ENCODE measurements at places on chromosomes 2 and 18. TPM values are rescaled to one million over a fixed set of nuclear protein-coding genes. Genes with fewer than 3 reads are reported as not detected.

HOXD9 gene
- 14.6 TPM for total RNA-seq

NLRC4 gene
- total RNA-seq, result 1.6 TPM

VWC2L gene
- not detected for total RNA-seq

IMMT gene
- total RNA-seq, result 46.1 TPM

HOXD10 gene
- total RNA-seq, result 46.0 TPM

GRCh38 chr18:45838302-45839070 is 13.0 kb downstream of the SIGLEC15 start:
- H3K4me3 ChIP-seq, result no peak overlapping the region
- no peak for DNase-seq
- H3K36me3 ChIP-seq, result no peaks in the 10 kb centered on the region
- H3K4me1 ChIP-seq, result no peaks in the 10 kb centered on the region
- H3K27ac ChIP-seq, result no peak overlapping the region
- peaks cover 79% of the 10 kb centered on the region for H3K27me3 ChIP-seq

DNA sequence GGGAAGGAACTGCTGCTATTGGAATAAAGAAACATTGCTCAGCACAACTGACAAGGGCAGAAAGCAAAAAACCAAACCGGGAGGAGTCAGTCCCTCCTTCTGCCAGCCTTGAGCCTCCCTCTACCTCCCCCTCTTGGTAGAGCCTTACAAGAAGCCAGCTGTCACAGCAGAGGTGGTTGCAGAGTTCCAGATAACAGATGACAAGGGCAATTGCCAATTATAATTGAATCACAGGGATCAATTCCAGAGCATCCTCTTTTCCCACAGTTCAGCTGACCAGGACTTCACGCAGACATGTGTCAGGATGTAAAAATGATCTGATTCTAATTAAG is 548.2 kb upstream of the LRRTM1 start:
- no peak for DNase-seq
- H3K4me1 ChIP-seq, result no peaks in the 10 kb centered on the region
- H3K27ac ChIP-seq, result no peak overlapping the region
- no peaks in the 10 kb centered on the region for H3K27me3 ChIP-seq
- no peak overlapping the region for H3K4me3 ChIP-seq

GRCh38 chr2:176581557-176582165 is 312.4 kb downstream of the MTX2 start:
- DNase-seq, result no peak
- no peaks in the 10 kb centered on the region for H3K36me3 ChIP-seq
- H3K27ac ChIP-seq, result no peak overlapping the region
- no peaks in the 10 kb centered on the region for H3K4me1 ChIP-seq

DNA sequence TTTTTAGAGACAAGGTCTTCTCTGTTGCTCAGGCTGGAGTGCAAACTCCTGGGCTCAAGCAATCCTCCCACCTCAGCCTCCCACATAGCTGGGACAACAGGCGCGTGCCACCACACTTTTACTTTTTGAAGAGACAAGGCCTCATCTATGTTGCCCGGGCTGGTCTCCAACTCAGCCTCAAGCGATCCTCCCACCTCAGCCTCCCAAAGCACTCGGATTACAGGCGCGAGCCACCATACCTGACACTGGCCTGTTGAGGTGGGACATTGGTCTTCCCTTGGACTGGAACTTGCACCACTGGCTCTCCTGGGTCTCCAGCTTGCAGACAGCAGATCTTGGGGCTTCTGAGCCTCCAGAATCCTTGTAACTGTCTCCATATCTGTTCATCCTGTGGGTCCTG is 75.6 kb downstream of the NDUFA10 start:
- peak; percentile 25 for DNase-seq
- H3K4me1 ChIP-seq, result no peaks in the 10 kb centered on the region
- no peak overlapping the region for H3K27ac ChIP-seq
- no peak overlapping the region for H3K4me3 ChIP-seq
- H3K27me3 ChIP-seq, result no peaks in the 10 kb centered on the region
- H3K36me3 ChIP-seq, result no peaks in the 10 kb centered on the region

GRCh38 chr2:233083782-233084181 is 23.6 kb downstream of the INPP5D start:
- no peaks in the 10 kb centered on the region for H3K36me3 ChIP-seq
- DNase-seq, result no peak
- H3K4me3 ChIP-seq, result no peak overlapping the region
- no peaks in the 10 kb centered on the region for H3K4me1 ChIP-seq
- H3K27me3 ChIP-seq, result no peaks in the 10 kb centered on the region

DNA sequence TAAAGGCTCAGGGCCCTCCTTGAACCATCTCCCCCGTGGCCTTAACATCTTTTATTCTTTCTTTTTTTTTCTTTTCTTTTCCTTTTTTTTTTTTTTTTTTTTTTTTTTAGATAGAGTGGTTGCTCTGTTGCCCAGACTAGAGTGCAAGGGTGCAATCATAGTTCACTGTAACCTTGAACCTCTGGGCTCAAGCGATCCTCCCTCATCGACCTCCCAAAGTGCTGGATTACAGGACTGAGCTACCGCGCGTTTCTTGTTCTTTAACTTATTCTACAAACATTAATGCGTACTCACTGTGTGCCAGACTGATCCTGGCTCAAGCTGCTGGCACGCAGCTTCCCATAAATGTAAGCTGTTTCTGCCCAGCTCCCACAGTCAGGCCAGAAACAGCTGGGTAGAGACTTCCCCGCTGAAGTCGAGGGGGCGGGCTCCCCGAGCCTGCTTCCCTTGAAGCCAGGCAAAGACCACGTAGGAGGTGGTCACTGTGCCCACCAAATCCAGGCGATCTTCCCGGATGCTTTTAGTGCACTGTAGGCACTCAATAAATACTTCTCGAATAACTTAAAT is 29.2 kb upstream of the ATP6V1B1 start:
- H3K27me3 ChIP-seq, result peaks cover 74% of the 10 kb centered on the region
- no peak overlapping the region for H3K27ac ChIP-seq
- H3K36me3 ChIP-seq, result no peaks in the 10 kb centered on the region
- H3K4me1 ChIP-seq, result no peaks in the 10 kb centered on the region
- DNase-seq, result no peak
- H3K4me3 ChIP-seq, result no peak overlapping the region

DNA sequence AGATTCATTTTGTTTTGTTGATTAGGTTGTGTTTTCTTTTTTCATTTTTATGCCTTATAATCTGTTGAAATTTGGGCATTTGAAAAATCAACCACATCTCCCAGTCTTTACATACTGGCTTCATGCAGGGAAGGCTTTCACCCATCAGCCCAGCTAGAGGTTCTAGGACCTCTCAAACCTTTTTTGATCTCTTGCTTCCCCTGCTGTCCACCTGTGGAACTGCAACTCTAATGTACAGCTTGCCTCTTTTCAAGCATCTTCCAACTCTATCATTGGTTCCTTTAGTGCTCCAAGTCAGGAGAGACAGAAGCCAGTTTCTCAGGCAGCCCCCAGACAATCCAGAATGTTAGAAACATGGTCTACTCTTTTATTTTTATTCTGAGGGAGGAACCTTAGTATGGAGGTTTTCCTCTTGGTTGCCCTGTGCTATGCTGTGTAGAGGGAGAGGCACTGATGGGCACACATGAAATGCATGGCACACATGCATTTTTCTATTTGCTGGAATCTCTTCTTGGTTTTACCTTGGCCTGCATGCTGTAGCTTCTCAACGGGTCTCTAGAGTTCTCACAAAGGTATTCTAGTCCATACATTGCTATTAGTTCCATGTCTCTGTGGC is 107.2 kb upstream of the L3MBTL4 start:
- H3K4me3 ChIP-seq, result no peak overlapping the region
- no peaks in the 10 kb centered on the region for H3K36me3 ChIP-seq
- no peak overlapping the region for H3K27ac ChIP-seq
- no peak for DNase-seq
- H3K27me3 ChIP-seq, result no peaks in the 10 kb centered on the region
- H3K4me1 ChIP-seq, result no peaks in the 10 kb centered on the region

DNA sequence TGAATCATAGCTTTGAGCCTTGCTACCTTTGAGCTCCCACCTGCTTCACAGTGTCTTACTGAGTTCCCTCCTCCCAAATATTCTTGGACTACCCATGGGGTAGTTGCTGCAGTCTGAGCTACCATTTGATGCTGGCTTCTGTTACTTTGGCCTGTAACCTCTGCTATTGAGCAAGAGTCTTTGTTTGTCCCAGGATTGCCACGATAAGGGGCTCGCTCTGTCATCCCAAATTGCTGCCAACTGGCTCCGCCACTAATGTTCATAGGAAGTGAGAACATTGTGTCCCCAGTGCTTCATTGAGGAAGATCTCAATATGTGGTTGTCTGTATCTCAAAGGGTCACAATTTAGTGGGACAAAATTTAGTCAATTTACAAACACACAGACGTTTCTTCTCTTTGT is 103.8 kb downstream of the TRIM43 start:
- no peak overlapping the region for H3K27ac ChIP-seq
- H3K36me3 ChIP-seq, result no peaks in the 10 kb centered on the region
- H3K4me3 ChIP-seq, result no peak overlapping the region
- no peaks in the 10 kb centered on the region for H3K4me1 ChIP-seq
- H3K27me3 ChIP-seq, result no peaks in the 10 kb centered on the region

DNA sequence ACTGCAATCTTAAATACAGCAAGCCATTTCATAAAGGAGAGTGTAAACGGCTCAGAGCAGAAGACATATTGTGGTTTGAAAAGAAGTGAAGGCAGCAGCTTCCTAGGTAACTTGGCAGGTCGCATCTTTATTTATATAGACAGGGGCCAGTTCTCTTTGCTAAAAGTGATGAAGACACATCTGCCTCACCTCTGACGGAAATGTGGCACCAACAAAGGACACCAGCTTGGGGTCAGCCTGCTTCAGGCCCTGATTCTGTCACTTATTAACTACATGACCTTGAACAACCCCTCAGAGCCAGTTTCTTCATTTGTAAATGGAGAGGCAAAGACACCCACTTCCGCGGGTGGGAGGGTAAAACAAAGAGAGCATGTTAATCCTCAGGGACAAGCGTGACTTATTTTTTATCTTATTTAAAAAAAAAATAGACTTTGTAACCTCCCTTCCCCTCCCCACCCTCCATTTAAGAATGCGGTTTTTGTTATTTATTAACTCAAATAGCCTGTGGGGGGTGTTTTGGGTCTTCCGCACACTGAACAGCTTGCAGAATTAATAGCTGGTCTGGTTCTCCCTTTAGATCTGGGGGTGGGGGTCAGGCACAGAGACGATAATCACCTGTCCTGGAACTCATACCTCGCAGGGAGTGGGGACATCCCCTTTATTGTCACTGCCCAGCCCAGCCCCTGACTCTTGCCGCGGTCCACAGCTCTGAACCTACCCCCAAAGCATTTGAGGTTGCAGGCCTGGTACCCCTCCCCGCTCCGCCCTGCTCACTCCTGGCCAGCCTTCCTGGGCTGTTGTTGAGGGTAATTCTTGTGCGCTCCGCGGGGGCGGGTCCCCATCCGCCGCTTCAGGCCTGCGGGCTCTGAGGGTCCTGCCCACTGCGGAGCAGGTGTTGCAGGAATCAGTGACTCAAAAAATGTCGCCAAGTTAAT is 64.2 kb upstream of the TMEM17 start:
- H3K4me1 ChIP-seq, result peaks cover 5% of the 10 kb centered on the region
- DNase-seq, result no peak
- H3K36me3 ChIP-seq, result no peaks in the 10 kb centered on the region
- H3K4me3 ChIP-seq, result no peak overlapping the region
- H3K27ac ChIP-seq, result no peak overlapping the region
- H3K27me3 ChIP-seq, result no peaks in the 10 kb centered on the region

DNA sequence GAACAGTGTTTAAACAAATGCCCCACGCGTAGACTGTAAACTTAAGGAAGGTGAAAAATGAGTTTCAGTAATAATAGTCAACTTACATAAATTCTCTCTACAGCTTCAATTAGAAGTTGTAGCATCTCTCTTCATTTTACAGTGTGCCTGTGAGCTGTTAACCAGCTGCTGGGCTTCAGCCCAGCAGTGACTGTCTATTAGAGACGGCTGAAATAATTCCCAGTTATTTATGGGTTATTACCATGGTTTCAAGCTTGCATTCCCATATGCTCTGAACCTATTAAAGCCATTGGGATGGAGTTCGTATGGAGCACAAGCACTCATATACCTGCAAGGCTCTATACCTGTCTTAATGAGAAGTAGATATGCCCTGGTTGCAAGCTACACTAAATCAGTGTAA is 501.1 kb downstream of the CNTNAP5 start:
- no peaks in the 10 kb centered on the region for H3K4me1 ChIP-seq
- H3K4me3 ChIP-seq, result no peak overlapping the region
- H3K27ac ChIP-seq, result no peak overlapping the region

- H3K27ac ChIP-seq, result peak overlapping the region; percentile 92
- no peaks in the 10 kb centered on the region for H3K27me3 ChIP-seq
- no peaks in the 10 kb centered on the region for H3K36me3 ChIP-seq
- H3K4me1 ChIP-seq, result peaks cover 63% of the 10 kb centered on the region
Observed at GRCh38 chr2:186486651-186487647, 889 bp downstream of the ZC3H15 start.

- no peaks in the 10 kb centered on the region for H3K4me1 ChIP-seq
- H3K36me3 ChIP-seq, result no peaks in the 10 kb centered on the region
- no peak overlapping the region for H3K27ac ChIP-seq
- no peak overlapping the region for H3K4me3 ChIP-seq
Observed at GRCh38 chr2:127054604-127054930, 52.4 kb downstream of the BIN1 start.

DNA sequence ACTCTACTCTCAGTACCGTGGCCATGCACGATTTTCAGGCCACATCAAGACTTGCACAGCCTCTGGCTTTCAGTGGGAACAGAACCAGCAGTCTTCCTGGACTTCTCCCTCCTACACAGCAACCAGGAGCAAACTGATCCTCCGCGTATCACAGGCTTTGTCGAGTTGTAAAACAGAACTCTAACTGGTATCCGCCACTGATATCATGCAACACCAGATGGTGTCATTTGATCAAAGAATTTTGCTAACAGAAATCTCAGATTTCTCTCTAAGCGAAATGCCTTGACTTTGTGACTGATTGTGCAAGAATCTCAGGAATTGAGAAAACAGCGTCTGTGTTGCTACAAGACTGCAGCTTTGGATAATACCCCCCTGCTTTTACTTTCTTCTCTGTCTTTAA is 85.7 kb downstream of the COPS8 start:
- peaks cover 23% of the 10 kb centered on the region for H3K4me1 ChIP-seq
- H3K36me3 ChIP-seq, result no peaks in the 10 kb centered on the region
- H3K27me3 ChIP-seq, result no peaks in the 10 kb centered on the region
- peak overlapping the region; percentile 9 for H3K4me3 ChIP-seq
- DNase-seq, result peak; percentile 83

GRCh38 chr18:48615566-48616401 is 77.0 kb downstream of the CTIF start:
- H3K4me1 ChIP-seq, result no peaks in the 10 kb centered on the region
- H3K27ac ChIP-seq, result no peak overlapping the region
- H3K4me3 ChIP-seq, result no peak overlapping the region
- no peak for DNase-seq
- H3K36me3 ChIP-seq, result peaks cover 10% of the 10 kb centered on the region

DNA sequence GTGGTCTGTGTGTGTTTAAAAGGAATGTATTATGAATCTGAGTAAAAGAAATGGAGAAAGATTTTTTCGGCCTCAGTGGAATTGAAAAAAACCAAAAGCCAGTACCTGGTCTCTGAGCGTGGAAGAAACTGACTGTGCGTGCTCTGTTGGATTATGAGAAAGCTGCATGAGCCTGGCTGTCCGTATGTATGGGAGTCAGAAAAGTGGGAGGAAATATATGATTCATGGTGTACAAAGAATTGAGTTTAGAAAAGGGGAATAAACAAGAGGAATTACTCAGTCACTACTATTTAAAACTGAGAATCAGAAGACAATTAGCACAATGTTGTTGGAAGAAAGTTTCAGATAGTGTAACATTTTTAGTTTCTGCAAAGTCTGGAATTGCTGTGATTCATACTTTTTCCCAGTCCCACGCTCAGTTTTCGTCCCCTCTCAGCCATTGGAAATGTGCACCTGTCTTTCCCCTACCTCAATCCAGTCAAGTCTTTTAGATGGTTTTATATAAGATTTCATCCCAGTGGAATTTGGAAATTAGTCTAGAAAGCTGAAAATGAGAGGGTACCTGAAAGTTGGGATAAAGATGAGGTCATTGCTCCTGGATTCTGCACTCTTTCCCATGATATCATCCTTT is 66.4 kb upstream of the CHMP1B start:
- no peak overlapping the region for H3K4me3 ChIP-seq
- H3K36me3 ChIP-seq, result no peaks in the 10 kb centered on the region
- no peak for DNase-seq
- no peak overlapping the region for H3K27ac ChIP-seq
